NCI-H226 (cell line): ENCODE measurements at places on chromosomes 3 and 15.

- no peak for DNase-seq
Measured at GRCh38 chr3:123791898-123792297, 92.2 kb downstream of the MYLK start.

- DNase-seq = no peak
Measured at GRCh38 chr3:133490468-133491351, 82.8 kb upstream of the CDV3 start.

GRCh38 chr3:24119321-24119751, 174.2 kb downstream of the NR1D2 start:
- peak; percentile 74 for DNase-seq

DNA sequence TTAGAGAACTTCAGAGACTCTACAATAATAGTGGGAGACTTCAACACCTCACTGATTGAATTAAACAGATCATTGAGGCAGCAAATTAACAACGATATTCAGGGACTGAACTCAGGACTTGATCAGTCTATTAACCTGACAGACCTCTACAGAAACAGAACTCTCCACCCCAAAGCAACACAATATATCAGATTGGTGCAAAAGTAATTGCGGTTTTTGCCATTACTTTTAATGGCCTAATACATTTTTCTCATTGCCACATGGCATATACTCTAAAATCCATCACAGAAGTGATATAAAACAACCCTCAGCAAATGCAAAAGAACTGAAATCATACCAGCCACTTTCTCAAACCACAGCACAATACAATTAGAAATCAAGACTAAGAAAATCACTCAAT, 298.1 kb upstream of the SGO1 start:
- DNase-seq = no peak
